ENCODE measurements at places on chromosomes 6 and 20. TPM values are rescaled to one million over a fixed set of nuclear protein-coding genes. Genes with fewer than 3 reads are reported as not detected.

GRCh38 chr6:142796571-142796970 is 148.4 kb downstream of the HIVEP2 start:
- peaks cover 18% of the 10 kb centered on the region for H3K4me1 ChIP-seq
- no peak for DNase-seq
- no peaks in the 10 kb centered on the region for H3K36me3 ChIP-seq
- H3K27ac ChIP-seq, result no peak overlapping the region

GRCh38 chr6:150734235-150734634 is 131.3 kb upstream of the MTHFD1L start:
- H3K27ac ChIP-seq, result no peak overlapping the region
- no peaks in the 10 kb centered on the region for H3K36me3 ChIP-seq
- H3K4me1 ChIP-seq, result no peaks in the 10 kb centered on the region
- no peak for DNase-seq
- no peaks in the 10 kb centered on the region for H3K27me3 ChIP-seq

The CYP24A1 gene
- not detected for total RNA-seq

GRCh38 chr20:12201289-12201991 is 283.7 kb downstream of the BTBD3 start:
- no peaks in the 10 kb centered on the region for H3K36me3 ChIP-seq
- no peaks in the 10 kb centered on the region for H3K4me1 ChIP-seq
- no peak overlapping the region for H3K27ac ChIP-seq
- no peak for DNase-seq

DNA sequence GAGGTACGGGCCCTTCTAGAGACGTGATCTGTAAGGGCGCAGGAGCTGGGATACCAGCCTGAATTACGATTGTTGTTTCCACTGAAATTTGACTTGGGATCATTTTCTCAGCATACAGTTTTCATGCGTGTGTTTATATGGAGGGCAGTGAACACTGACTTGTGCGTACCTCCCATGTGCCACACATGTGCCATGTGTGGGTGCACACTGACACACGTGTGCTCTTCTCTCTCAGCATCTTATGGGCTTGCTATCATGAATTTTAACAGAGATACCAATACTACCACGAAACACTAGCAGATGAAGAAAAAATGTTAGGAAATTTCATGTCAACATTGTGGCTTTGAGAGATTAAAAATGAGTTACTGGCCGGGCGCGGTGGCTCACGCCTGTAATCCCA is 39.1 kb downstream of the L3MBTL3 start:
- DNase-seq, result no peak
- H3K27me3 ChIP-seq, result no peaks in the 10 kb centered on the region
- H3K4me1 ChIP-seq, result no peaks in the 10 kb centered on the region
- H3K4me3 ChIP-seq, result no peak overlapping the region

The C6orf15 gene
- total RNA-seq, result not detected

DNA sequence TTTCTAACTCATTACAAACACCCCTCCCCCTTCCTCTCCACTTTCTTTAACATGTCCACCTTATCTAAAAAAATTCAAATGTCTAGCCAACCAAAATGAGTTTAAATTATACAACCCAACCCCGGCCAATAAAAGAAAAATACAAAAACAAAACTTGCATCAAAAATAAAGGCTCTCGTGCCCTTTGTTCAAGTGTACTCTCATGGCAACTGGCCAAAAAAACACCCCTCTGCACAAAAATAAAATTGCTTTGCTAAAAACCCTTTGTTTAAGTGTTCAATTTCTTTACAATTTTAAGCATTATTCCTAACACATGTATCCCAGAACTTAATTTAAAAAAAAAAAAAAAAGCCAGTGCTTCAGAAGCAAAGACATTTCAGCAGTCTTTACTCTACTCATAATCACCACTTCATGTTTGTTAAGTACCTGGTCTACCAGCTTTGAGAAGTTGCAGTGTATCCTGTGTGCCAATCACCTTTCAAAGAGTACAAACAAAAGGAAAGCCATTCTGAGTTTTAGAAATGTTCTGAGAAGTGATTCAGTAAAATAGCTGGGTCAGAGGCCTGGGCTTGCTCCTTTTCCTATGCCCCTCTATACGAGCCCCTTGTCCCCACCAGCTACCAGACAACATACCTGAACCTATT is 87.5 kb downstream of the MDN1 start:
- no peaks in the 10 kb centered on the region for H3K4me1 ChIP-seq
- H3K36me3 ChIP-seq, result peaks cover 7% of the 10 kb centered on the region

The KHDC1L gene
- not detected for total RNA-seq

- no peaks in the 10 kb centered on the region for H3K27me3 ChIP-seq
- H3K27ac ChIP-seq, result no peak overlapping the region
- no peaks in the 10 kb centered on the region for H3K36me3 ChIP-seq
- no peak for DNase-seq
Measured at GRCh38 chr20:20796766-20797440, 84.5 kb upstream of the RALGAPA2 start.

DNA sequence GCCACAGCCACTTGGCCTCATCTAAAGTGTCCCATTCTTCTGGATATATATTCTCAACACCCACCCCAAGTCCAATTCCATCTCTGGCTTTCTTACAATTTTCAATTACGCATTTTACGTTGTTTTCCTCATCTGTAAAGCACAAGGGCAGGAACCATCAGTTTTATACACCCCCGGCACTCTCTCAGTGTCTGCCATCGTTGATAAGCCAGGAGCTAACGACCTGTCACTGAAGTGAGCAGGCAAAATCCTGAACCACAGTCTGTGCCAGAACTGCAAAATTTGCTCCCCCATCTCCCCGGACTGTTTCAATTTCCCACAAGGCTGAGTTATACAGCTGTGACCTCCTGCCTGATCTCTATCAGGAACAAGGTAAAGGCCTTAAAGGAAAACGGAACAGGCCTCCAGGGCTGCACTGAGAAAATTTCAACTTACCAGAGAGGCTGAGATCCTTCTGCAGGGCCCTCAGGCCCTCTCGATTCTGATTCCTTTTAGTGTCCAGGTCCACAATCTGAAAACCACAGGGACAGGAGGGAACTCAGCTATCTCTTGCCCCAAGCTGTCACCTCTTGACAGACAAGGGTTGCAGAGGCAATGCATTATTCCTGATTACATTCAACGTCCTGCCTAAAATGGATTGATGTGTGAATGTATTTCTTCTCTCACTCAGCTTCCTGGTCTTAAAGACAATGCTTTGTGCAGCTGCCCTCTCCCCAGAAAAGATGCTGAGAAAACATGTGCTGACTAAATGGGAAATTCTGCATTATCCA is 1.8 kb downstream of the PDRG1 start:
- H3K27me3 ChIP-seq, result no peaks in the 10 kb centered on the region
- no peak for DNase-seq
- H3K36me3 ChIP-seq, result peaks cover 54% of the 10 kb centered on the region

DNA sequence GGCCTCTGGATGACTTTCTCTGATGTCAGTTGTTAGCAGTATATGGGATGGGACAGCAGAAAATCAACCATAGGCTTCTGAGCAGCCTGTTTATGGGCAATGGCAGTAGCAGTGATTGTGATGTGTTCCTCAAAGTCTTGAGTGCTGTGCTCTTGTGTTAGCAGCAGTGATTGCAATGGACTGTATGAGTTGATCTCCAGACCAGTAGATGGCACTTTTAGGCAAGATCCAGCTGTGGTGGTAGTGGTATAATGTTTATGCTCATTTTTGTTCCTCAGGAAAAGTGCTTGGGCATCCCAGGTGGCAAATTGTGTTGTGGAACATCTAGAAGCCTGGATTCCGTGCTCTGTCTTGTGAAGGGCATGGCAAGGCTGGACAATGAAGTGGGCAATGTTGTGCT is 181.6 kb upstream of the SYNCRIP start:
- H3K4me1 ChIP-seq, result no peaks in the 10 kb centered on the region
- no peak overlapping the region for H3K4me3 ChIP-seq
- H3K27me3 ChIP-seq, result no peaks in the 10 kb centered on the region
- no peaks in the 10 kb centered on the region for H3K36me3 ChIP-seq
- no peak overlapping the region for H3K27ac ChIP-seq

DNA sequence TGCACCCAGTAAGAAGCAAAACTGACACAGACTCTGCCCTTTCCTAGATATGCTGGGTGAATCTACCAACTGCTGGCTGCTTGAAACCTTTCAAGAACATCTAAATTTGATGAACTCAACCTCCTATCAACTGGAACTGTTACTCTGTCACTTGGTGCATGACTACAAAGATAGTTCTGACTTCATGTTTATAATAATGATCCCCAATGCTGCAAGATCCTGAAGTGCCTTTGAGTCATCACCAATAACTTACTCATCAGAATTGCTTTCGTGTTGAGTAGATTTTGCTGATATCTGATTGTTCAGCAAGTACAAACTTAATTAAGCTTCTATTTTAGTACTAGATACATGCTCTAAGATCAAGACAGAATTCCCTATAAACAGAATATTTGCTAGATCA is 100.2 kb upstream of the ARMC2 start:
- DNase-seq, result no peak
- peaks cover 10% of the 10 kb centered on the region for H3K4me1 ChIP-seq
- no peak overlapping the region for H3K4me3 ChIP-seq
- H3K27me3 ChIP-seq, result no peaks in the 10 kb centered on the region

The KCNB1 gene
- total RNA-seq, result 44.0 TPM

GRCh38 chr20:684676-685319 is 9.2 kb upstream of the SCRT2 start:
- no peak overlapping the region for H3K27ac ChIP-seq
- no peak overlapping the region for H3K4me3 ChIP-seq
- H3K36me3 ChIP-seq, result no peaks in the 10 kb centered on the region
- no peaks in the 10 kb centered on the region for H3K4me1 ChIP-seq

The PPP1R16B gene
- 2.9 TPM for total RNA-seq

The PCMT1 gene
- 179 TPM for total RNA-seq

The TRMT11 gene
- 9.2 TPM for total RNA-seq

DNA sequence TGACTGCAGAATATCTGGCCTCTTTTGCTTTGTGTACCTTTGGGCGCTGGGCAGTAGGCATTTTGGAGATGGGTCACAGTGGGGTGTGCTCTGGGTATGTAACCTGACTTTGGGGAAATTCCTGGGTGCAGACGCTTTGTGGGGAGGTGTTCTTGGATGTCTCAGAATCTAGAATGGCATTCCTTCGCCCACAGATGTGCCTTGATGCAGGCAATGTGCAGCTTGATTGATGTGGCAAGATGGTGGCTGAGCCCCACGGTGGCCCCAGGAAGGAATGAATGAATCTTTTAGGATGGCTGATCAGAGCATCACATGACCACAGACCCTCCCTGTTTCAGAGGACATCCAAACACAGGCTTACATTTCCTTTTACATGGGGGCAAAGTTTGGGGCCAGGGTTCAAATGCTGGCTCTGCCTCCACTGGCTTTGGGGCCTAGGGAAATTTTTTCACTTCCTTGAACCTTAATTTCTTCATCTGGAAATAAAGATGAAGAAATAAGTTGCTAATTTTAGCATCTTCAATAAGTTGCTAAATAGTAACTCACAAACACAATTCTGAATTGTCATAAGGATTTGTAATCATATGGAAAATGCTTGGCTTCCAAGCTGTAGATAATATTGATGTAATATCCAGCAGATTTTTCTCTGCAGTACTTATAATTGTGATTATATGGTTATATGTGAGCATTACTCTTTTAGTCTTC is 5.6 kb downstream of the PPP1R16B start:
- DNase-seq, result no peak
- H3K36me3 ChIP-seq, result no peaks in the 10 kb centered on the region
- H3K4me3 ChIP-seq, result no peak overlapping the region
- H3K27ac ChIP-seq, result no peak overlapping the region
- no peaks in the 10 kb centered on the region for H3K4me1 ChIP-seq

GRCh38 chr20:19045371-19045770 is 167.1 kb upstream of the SLC24A3 start:
- DNase-seq, result no peak
- H3K27ac ChIP-seq, result no peak overlapping the region
- no peaks in the 10 kb centered on the region for H3K36me3 ChIP-seq
- no peaks in the 10 kb centered on the region for H3K27me3 ChIP-seq

DNA sequence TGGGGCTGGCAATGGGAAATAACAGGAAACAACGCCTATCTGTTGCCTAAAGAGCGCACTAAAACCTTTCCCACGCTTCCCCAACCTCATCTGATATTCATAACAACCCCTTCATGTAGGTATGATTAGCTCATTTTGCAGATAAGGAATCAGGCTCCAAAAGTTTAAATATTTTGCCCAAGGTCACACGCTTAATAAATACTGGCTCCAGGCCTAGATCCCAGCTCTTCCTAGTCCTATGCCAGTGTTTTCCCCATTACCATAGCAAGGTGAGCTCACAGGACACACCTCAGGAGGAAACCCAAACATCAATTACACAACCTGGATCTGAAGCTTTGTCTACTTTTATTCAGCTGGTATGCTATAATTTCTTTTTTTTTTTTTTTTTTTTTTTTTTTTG is 19.6 kb downstream of the MBOAT1 start:
- H3K4me3 ChIP-seq, result no peak overlapping the region
- H3K4me1 ChIP-seq, result no peaks in the 10 kb centered on the region
- no peak overlapping the region for H3K27ac ChIP-seq
- H3K36me3 ChIP-seq, result no peaks in the 10 kb centered on the region

GRCh38 chr6:46799657-46800056 is 6.5 kb downstream of the MEP1A start:
- H3K27me3 ChIP-seq, result no peaks in the 10 kb centered on the region
- DNase-seq, result no peak
- H3K4me1 ChIP-seq, result no peaks in the 10 kb centered on the region
- no peak overlapping the region for H3K4me3 ChIP-seq
- no peak overlapping the region for H3K27ac ChIP-seq
- H3K36me3 ChIP-seq, result no peaks in the 10 kb centered on the region

- no peak for DNase-seq
- H3K36me3 ChIP-seq, result no peaks in the 10 kb centered on the region
- no peak overlapping the region for H3K27ac ChIP-seq
Measured at GRCh38 chr20:33971147-33971975, 22.4 kb upstream of the RALY start.

- H3K27me3 ChIP-seq, result no peaks in the 10 kb centered on the region
- H3K4me1 ChIP-seq, result peaks cover 38% of the 10 kb centered on the region
- H3K4me3 ChIP-seq, result no peak overlapping the region
- no peak for DNase-seq
- H3K36me3 ChIP-seq, result no peaks in the 10 kb centered on the region
- peak overlapping the region; percentile 76 for H3K27ac ChIP-seq
Measured at GRCh38 chr6:52103623-52104022, 16.2 kb upstream of the PKHD1 start.

- H3K27ac ChIP-seq, result peak overlapping the region; percentile 87
- peak overlapping the region; percentile 83 for H3K4me3 ChIP-seq
- no peaks in the 10 kb centered on the region for H3K27me3 ChIP-seq
Measured at GRCh38 chr6:30345852-30346251, 896 bp downstream of the RPP21 start.

- no peak for DNase-seq
- no peaks in the 10 kb centered on the region for H3K27me3 ChIP-seq
- H3K4me3 ChIP-seq, result peak overlapping the region; percentile 79
- H3K4me1 ChIP-seq, result peaks cover 18% of the 10 kb centered on the region
Measured at GRCh38 chr20:33490934-33491656, 1.2 kb downstream of the CBFA2T2 start.

The WFDC5 gene
- total RNA-seq, result not detected
